Fibroblast of skin of abdomen (primary cell): ENCODE measurements at places on chromosomes 6 and 20.
A peak's percentile ranks its signal among the peaks of the same experiment; 100 is the strongest.

DNA sequence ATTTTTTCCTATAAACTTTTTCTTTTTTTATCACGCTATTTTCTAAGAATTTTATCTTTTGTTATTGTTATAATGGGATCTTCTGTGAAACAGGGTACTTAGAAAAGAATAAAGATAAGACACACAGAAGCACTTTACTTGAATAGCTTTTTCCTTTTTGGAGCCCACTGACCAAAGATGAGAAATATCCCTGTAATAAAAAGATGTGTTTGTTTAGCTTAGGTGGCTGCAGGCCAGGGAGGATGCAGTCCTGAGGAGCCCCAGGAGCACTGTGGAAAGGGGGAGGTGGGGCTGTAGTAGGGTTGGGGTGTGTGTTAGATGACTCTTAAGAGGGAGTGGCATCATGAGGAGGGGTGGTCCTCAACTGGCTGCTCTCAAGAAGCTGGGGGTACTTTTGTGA, 128.6 kb downstream of the ARID1B start:
- DNase-seq: no peak

DNA sequence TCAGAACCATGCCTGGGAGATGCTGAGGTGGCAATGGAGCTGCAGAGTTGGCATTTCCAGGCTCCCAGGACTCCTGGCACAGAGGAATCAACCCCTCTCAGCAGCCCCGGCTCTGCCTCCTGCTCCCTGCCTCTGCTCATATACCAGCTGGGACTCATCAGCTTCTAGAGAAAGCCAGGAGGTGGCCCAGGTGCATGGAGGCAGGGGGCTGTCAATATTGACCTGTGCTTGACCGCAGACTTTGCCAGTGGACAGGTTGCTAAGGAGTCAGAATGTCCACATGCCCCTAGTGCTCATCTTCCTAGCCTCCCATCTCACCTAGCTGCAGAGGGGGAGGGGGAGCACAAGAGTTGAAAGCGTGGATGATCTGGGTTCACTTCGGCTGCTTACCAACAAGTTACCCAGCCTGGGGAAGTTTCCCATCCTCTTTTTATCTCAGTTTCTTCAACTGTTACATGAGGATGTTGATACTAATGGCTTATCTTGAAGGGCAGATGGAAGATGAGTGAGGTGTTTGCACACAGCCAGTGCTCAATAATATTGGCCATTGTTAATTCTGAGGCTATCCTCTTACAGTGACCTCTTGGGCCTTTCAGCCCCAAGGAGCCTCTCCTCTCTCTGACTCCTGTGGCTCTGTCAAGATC, 9.2 kb upstream of the SCRT2 start:
- DNase-seq: no peak

DNA sequence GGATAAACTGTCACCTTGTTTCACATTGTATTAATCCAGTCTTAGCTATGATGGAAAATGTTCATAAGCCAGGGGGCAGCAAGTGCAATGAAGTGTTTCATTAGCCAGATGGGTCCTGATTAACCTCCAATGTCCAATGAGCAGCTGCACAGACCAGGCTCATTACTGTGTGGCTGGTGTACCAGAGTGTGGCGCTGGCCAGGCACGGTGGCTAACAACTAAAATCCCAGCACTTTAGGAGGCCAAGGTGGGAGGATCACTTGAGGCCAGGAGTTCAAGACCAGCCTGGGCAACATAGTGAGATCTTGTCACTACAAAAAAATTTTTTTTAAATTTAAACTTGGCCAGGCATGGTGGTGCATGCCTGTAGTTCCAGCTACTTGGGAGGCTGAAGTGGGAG, 201.7 kb upstream of the FOXQ1 start:
- DNase-seq: no peak

DNA sequence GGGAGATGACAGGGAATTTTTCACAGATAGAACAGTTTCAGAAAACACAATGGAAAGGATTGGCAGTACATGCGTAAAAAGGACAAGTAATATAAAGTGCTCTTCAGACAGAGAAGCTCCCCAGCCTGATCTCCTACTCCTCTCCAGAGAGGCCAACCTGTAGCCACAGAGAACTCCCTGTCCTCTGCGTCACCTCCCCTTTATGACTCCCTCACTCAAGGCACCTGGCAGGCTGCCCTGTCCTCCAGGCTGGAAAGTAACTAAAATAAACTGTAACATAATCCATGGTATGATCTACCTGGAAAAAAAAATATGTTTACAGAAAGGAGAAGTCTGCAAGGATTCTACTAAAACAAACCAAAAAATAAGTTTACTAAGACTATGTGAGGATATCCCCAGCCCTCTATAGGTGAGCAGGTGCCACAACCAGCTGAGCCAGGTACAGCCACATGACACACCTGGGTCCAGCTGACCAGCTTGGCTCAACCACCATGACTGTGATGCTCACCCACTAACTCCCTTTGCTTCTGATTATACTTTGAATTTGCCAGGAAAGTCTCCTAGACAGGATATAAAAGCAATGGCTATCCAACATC, 29.2 kb downstream of the MBOAT1 start:
- no peak for DNase-seq

DNA sequence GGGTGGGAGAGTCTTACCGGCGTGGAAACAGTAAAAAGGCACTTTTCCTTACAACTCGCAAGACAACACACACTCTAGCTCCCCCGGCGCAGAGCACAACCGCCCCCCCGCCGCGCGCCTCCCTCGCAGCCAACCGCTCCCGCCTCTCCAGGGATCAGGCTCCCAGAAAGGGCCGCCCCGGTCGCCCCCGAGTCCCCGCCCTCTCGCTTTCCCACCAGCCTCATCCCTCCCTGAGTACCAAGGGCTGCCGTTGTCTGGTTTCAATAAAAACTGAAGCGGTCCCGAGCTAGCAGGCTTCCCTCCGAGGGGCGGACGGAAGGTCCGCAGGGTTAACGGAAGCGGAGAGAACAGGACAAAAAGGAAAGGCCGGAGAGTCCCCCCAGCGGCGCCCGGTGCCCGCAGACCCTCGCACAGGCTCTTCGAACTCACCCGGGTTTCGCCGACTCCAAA, 804 bp downstream of the ELOVL5 start:
- DNase-seq: peak; percentile 69

GRCh38 chr20:427849-428657, 20.0 kb downstream of the RBCK1 start:
- DNase-seq: no peak

GRCh38 chr6:168741305-168741704, 300.3 kb downstream of the SMOC2 start:
- DNase-seq: no peak

GRCh38 chr20:49140834-49141233, 47.3 kb downstream of the STAU1 start:
- DNase-seq: no peak

GRCh38 chr6:27873021-27873940, 38.9 kb downstream of the OR2B2 start:
- peak; percentile 92 for DNase-seq

DNA sequence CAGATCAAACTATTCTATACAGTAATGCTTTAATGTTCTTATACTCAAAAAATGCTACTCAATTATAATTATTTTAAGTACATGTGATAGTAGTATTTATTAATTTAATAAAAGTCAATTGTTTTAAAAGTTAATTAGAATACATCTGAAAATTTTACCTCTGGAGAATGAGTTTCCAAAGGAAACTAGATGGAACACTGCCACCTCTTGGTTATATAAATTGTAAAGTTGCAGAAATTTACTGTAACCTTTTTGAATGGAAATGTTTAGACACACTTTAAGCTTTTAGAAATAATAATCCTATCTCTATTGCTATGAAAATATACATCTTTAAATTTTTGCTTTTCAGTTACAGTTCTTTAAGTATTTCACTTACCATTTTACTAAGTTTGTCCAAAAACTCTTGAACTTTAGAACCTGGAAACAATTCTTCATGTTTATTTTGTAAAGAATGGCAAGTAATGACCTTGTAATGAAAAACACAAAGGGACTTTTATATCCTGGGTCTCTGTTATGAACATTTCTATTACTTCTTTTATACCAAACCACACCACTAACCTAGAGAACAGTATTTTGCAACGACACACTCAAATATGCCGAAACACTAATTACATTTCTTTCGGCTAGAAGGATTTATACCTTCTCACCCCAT, 10.9 kb upstream of the BMP5 start:
- peak; percentile 4 for DNase-seq

DNA sequence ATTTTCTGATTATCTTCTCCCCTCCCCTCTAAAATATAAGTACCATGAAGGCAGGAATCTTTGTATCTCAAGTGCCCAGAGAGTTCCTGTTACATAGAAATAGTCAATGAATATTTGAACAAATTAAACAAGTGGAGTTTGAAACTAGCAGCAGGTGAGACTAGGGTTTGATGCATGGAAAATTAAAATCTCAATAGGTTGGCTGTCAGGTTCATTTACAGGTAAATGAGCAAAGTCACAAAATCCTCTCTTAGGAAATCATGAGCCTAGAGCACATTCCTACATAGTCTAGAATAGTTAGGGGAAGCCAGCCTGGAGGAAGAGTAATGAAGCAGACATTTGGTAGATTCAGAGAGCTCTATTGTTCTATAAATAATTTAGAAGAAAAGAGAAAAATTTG, 140.4 kb downstream of the HS3ST5 start:
- no peak for DNase-seq

DNA sequence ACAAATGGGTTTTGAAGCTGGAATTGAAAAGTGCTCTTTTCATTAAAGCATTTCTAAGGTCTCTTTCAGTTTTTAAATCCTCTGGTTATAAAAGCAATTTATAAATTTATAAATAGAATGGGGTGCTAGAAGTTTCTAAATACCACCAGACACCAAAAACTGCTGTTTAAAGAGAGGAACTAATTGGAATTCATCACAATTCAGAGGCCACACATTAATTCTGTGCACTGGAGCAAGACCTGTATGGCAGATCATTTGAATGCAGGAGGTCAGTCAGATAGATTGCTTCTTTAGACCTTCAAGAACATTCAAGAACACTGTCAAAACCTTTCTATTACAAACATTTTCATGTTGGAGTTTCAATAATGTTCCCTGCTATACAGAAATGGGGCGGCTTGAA, 55.1 kb downstream of the ALDH8A1 start:
- DNase-seq: no peak

DNA sequence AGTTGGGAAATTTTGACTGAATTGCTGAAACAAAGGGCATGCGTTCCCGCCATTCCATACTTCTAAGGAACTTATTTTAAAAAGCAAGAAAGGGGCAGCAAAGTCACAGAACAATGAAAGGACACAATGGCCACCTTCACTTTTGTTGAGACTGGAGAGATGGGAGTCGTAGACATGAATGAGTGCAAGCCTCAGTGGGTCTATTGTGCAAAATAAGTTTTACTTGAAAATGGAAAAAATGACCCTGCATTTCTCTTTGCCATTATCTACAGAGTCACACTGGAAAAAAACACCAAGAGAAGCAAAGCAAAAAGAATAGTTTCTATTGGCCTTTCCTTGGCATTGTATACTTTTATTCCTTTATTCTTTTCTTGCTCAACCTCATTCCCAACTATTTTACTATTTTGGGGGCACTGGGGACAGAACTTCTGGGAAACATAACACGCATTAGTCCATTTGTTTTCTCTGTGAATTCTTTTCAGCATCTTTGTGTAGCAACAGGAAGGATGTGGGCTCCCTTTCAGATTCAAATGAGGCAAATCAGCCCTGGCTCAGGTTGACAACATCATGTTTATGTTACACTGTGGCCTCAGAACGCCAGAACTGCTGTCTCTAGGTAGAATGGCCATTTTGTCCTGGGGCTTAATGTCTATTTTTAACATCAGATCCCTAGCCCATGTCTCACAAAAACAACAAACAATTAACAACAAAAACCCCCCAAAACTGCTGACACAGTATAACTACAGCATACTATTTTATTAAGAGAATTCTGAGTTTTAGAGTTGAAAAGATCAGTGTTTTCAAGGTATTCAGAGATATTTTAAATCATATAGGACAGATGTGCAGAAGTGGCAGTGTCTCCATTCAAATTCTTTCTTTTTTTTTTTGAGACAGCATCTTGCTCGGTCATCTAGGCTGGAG, 122.2 kb downstream of the FYN start:
- DNase-seq: no peak

DNA sequence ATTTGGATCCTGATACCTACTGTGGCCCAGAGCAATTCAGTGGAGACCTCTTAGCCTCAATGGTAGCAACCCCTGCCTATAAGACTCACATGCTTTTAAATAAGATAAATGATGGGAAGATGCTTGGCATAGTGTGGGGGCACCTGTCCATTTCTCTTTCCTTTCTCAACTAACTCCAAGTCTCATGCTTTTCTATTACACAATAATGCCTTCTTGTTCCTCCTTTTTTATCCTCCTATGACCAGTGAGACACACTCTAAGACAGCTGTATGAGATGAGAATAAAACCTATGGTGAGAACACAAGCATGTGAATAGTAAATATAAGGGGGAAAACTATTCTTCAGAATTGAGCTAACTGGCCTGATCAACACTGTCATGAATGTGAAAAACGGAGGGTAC, 147.0 kb upstream of the STXBP5 start:
- DNase-seq: no peak

GRCh38 chr6:78688668-78689067, 178.7 kb upstream of the IRAK1BP1 start:
- no peak for DNase-seq

- DNase-seq: no peak
Observed at GRCh38 chr20:62436692-62437091, 9.4 kb upstream of the RBBP8NL start.

DNA sequence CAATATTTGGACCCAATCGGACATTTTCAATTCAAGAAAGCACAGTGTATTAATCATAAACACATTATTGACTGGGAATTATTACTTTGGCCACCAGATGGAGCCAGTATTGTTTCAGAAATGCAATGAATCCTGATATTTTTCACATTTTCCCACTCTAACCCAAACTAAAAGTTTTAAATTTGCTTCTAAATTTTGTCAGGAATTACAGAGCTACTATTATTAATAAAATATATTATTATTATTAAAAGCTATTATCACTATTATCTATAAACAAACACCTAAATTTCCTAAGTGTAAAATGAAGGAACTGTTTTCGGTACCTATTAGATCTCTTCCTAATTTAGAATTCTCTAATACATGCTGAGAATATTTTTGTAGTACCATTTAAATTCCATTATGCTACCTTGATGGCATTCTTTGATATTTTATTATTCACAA, 245.3 kb downstream of the OGFRL1 start:
- peak; percentile 28 for DNase-seq

GRCh38 chr6:80725156-80725930, 618.9 kb downstream of the BCKDHB start:
- DNase-seq: peak; percentile 65

DNA sequence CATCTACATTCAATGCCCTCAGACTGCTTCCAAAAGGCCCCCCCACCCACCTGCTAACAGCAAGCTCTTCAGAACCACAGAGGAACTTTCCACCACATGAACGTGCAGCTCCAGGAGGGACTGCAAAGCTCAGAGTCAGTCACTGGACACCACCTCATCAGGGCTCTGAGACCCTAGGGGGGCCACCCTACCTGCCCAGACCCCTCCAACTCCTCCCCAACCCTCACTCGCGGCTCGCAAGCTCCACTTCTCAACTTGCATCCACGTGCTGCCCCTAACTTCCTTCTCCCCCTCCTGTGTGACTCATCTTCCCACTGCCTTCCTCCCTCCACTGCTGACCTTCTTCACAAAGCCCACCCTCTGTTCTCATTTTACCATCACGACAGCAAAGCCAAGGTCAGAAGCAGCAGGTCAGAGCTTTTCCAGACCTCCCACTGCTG, 6.5 kb downstream of the MBOAT1 start:
- DNase-seq: no peak
